Stimulated activated CD4-positive, alpha-beta T cell treated with anti-CD3 and anti-CD28 coated beads, Interleukin-4, amount 100 ng/mL, for 4 hours (primary cell): ENCODE measurements at places on chromosomes 4 and X.
A peak's percentile ranks its signal among the peaks of the same experiment; 100 is the strongest.

DNA sequence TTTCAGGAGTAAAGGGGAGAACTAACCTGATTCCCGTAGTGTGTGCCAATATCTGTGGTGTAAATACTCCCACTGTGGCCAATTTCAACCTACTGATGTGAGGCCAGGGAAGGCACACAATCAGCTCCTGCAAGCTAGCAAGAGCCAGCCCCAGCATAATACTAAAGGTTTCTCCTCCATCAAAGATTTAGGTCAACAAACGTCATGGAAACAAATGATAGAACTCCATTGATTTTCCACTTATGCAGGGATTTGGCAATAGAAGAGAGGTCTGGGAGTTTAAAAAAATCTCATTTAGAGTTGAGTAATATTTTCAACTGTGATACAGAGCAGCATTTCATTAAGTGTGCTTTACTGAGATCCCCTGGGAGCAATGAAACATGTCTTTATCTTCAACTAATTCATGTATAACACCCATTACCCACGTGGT is 15.8 kb upstream of the VEGFD start:
- no peak for DNase-seq

DNA sequence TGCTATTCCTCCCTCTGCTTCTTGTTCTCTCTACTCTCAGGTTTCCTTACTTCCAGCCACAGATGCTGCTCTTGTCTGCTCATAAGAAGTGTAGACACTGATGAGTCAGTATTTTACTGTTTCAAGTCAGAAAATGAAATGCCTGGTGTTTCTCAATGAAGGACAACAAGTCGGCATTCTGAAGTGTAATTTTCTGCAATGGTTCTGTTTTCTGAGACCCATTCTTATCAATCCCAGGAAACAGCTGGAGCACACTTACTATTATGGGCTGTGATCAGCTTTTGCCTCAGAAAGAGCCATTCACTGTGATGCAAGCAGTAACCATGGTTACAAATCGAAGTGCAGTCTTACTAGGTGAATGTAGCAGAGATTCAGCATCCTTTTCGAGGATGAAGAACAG is 42.0 kb downstream of the SLC4A4 start:
- no peak for DNase-seq

GRCh38 chrX:136255541-136255940 is 4.3 kb upstream of the MAP7D3 start:
- DNase-seq, result no peak

DNA sequence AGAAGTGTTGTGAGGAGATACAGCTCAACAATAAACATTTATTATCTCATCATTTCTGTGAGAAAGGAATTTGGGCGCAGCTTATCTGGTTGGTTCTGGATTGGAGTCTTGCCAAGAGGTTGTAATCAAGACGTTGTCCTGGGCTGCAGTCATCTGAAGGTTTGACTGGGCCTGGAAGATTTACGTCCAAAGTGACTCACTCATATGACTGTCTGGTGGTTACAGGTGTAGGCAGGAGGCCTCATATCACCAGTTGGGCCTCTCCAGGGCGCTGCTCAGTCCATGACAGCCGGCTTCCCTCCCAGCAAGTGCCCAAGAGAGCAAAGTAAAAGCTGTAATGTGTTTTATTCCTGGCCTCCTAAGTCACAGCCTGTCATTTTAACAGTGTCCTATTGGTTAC is 106.3 kb downstream of the USP46 start:
- no peak for DNase-seq

- peak; percentile 3 for DNase-seq
Observed at GRCh38 chr4:81688085-81688484, 216.4 kb upstream of the RASGEF1B start.

DNA sequence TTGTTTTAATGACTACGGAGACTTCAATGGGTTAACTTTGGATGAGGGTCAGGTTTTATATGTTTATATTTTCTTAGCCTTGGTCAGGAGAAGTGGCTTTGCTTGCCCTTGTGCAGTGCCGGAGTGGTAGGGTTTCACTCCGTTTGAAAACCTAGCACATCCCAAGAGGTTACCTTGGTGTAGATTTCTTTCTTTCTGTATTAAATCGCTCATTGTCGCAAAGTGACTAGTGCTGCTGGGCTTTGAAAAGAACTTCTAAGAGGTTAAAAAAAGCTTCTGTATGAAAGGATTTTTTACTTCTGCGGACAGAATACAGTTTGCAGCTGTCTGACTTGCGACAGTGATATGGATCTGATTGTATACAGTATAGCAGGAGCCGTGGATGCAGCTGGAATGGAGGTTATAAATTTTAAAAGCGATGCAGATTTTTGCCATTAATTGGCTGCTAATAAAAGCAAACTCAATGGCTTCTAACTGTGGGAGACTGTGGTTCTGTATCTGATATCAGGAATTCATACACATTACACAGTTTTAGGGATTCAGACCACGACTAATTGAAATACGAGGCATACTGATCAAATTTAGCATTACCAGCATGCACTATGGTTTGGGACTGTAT is 340.9 kb upstream of the PITX2 start:
- no peak for DNase-seq
